ENCODE measurements at places on chromosomes 4 and X. TPM values are rescaled to one million over a fixed set of nuclear protein-coding genes. Genes with fewer than 3 reads are reported as not detected.

TKTL2 gene
- not detected for total RNA-seq

C4orf36 gene
- 5.0 TPM for total RNA-seq

NEUROG2 gene
- total RNA-seq, result not detected

DNA sequence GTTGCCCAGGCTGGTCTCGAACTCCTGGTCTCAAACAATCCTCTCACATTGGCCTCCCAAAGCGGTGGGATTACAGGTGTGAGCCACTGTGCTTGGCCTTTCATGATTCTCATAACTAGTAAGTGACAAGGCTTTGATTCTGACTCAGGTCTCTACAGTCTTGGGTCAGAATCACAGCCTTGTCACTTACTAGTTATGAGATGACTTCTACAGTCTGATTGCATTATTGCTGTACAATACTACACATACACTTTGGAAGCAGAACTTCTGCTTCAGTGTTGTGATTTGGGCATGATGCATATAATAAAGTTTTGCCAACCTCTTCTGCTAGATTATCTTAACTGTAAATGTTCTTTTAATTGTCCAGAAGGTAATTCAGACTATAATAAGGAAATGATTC is 123.3 kb downstream of the KDM6A start:
- DNase-seq, result no peak

DNA sequence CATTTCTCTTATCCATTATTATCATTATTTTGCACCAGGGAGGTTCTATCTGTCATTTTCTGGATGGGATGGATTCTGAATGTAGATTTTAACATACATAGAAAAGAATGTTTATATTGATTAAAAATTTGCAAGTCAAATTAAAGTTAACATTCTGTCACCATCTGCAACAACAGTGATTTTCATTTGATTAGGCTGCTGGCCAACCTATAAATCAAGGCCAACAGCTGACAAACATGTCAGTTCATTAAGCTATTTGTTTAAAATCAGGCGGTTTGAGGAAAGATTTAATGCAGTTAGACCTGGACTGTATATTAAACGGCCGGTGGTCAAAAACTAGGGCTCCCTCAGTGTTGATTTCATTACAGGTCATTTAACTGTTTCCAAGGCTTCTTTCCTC is 109.5 kb upstream of the CBR4 start:
- DNase-seq, result no peak

DNA sequence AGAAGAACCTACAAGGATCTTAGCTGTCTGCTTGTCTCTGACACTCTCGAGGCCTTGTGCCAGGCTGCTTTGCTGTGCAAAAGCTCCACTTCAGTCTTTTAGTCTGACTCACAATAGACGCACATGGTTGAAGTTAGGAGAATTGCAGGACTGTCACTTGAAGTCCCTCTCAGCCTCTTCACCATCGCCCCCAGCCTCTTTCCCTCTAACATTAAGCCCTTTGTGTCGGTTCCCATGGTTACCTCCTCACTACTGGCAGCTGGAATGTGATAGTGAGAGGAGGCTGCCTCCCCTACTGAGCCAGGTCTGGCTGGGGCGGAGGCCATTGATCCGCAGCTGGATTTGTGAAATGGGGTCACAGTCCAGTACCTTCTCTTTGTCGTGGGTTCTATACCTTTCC is 201.8 kb downstream of the SOWAHB start:
- no peak for DNase-seq

DNA sequence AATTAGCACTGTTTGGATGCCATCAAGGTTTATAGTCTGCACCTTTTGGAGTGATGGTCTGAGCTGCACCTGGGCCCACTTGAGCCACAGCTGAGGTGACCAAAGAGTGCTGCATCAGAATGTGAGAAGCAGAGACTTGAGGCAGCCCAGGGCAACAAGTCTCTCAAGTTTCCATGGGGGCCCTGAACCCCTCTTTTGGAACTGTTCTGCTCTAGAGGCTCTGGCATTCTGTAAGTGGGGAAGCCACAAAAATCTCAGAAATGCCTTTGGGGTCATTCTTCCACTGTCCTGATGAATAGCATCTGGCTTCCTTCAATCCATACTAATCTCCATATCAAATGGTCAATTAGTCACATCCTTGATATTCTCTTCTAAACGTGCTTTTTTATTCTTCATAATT is 298.4 kb upstream of the MAOA start:
- DNase-seq, result no peak

DNA sequence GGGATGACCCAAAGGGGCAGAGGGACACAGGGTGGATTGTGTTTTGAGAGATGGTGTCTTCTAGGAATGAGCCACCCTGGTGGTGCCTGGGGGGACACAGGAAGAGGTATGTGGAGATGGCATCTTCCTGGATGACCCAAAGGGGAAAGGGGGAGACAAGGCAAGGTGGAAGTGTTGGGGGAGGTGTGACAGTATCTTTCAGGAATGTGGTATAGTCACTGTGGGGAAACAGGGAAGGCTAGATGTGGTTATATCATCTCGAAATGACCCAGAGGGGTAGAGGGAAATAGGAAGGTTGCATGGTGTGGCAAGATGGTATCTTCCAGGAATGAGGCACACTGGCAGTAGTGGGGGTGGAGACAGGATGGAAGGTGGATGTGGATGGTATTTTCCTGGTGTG is 62.9 kb downstream of the MAOA start:
- no peak for DNase-seq

DNA sequence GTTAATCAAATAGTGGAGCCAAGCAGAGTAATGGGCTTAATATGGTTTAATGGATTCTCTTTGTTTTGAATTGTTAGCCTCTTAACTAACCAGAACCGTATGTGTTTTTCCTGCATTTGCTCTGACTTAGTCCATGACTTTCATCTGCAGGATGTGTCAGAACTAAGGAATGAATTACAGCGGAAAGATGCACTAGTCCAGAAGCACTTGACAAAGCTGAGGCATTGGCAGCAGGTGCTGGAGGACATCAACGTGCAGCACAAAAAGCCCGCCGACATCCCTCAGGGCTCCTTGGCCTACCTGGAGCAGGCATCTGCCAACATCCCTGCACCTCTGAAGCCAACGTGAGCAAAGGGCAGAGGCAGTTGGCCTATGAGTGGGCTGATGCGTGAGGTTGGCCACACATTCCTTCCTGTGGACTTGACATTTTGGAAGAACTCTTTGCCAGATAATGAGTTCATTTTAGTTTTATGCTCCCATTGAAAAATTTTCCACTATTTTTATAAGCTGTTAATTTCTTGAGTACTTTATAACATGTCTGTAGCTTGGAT is 9.1 kb downstream of the MED28 start:
- DNase-seq, result no peak

DNA sequence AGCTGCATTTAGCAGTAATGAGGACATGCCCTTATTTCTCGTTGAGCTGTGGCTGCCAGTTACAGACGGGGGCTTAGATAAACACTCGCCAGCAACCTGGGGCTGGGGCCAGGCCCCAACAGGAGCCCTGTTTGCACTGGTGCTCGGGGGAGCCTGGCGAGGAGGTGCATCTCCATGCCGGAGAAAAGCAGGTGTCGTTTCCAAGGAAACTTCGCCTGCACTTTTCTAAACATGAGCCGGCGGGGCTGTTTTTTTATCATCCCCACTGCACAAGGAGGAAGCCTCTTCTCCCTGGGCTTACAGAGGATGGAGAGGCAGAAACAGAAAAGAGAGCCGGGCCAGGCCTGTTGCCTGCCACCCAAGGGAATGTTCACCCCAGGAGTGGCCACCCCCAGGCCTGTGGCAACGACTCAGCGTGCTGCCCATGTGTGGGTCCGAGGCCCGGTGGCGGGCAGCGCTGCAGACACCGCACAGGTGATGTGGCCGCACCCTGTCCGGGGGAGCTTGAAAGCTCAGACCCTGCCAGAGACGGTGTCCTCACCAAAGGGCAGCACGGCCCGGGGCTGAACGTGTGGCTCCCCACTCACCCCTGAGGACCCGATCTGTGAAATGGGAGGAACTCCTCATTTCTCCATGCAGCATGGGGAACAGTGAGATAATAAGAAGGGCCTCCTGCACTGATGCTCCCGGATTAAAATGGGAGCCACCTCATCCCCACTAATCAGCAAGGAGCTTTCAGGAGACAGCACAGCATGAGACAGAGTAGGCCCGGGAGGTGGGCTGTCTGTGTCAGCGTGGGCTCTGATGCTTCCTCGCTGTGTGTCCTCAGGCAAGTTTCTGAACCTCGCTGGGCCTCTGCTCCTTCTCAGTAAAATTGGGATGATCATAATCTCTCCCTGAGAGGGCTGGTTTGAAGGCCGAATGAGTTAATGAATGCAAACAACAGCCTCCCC is 33.8 kb upstream of the ADRA2C start:
- DNase-seq, result no peak

DNA sequence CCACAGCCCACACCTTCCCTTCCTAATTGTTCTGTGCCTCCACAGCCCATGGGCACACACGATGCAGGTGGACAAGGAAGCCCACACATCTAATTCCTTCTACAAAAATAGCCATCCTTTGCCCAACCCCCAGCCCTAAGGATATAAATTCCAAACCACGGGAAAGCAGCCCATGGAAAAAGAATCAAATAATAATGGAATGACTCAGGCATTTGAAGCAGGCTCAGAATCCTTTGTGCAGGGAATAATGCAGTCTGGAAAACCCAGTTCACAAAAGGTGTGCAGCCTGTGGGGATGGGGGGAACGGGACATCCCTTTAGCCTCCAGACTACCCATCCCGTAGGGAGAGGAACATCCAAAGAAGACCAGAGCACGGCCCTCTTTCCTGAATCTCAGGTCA is 342.3 kb upstream of the GALNT7 start:
- no peak for DNase-seq

DNA sequence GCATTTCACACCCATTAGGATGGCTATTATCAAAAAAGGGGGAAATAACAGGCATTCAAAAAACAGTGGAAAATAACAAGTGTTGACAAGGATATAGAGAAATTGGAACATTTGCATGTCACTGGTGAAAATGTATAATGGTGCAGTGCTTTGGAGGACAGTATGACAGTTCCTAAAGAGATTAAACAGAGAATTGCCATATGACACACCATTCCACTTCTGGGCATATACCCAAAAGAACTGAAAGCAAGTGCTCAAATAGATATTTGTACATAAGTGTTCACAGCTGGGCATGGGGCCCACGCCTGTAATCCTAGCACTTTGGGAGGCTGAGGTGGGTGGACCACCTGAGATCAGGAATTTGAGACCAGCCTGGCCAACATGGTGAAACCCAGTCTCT is 348.1 kb downstream of the NR3C2 start:
- no peak for DNase-seq

- DNase-seq, result no peak
Observed at GRCh38 chrX:9860826-9861225, 74.6 kb downstream of the SHROOM2 start.

DNA sequence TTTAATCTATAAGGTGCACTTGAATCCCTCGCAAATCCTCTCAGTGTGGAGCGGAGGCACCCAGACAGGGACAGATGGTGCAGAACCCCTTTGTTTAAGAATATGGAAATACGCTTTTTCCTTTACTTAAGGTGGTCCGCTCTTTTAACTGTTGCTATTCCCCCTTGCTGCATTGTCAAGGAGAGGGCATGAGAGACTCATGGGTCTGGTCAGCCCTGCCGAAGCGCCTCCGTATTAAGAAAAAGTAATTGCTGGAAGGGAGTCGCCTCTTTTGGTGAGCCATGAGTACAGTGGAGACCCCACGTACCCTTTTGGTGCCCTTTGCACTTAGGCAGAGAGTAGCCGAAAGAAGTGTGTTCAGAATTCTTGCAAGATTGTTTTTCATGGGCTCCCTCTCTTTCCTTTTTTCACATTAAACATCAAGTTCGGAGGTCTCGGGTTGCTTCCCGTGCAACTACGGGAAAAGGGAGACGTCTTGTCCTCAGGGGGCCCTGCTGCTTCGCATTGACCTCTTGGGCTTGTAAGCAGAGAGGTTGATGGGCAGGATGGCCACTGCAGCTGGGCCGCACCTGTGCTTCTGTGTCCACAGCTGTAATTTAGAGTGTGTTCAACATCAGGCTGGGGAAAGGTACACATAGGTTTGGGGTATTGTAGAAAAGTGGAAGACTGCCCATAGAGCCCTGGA is 109.6 kb downstream of the SPRY1 start:
- DNase-seq, result no peak

DNA sequence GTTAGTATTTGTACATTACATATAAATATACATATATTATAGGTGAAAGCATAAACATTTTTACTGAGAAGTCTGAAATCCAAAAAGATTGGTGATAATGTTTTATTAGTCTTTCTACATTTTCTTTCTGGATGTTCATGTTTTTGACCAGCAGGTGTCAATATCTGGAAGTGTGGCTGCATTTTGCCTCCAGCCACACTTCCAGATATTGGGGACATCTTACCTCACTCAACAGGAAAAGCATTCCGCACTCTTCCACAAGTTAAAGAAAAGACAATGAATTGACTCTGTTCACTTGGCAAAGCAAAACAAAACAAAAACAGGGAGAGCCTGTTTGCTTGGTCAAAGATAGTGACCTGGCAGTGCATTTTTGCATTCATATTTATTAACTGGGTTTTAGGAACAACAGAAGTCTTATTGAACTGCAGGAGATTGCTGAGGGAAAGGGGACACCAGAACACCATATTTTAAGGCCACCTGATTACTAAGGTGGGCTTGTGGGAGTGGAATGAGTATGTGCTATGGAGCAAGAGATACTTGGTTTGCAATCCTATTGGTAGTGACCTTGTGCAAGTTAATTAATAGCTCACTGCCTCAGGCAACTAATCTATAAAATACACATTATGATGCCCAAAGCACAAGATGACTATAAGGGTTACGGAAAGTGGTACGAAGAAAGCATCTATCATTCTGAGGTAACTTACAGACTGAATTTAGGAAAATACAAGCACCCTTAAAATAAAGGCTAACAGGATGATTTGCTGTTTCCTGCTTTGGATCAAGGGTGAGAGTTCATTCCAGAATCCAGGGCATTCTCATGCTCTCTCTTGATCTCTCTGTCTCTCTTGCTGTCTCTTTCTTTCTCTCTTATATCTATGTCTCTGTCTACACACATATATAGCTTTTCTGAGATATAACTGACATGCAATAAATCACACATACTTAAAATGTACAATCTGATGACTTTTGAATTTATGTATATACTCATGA is 389.9 kb upstream of the EMCN start:
- DNase-seq, result no peak

DNA sequence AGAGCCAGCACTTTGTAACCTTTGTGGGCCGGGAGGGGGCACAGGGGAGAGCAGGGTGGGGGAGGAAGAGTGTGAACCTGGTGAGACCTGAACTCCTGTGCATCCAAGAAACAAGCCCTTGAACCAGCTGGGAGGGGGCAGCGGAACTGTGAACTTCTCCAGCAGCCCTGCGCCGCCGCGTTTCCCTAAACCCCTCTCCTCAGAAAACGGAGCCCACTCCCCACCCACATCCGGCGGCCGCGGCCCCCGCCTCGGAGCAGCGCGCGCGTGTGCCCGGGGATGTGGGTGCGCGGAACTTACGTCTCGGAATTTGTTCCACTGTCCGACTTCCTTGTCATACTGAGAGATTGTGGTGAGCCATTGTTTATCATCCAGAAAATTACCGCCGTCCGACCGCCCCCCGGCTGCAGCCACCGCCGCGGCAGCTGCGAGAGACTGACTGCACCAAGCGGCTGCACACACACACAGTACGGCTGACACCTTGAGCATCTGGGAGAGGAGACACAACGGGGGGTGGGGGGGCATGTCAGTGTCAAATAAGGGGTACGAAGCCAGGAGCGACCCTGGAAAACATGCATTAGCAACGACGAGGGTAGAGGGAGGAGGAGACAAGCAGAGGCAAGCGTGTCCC is 494 bp downstream of the SPOCK3 start:
- DNase-seq, result no peak
